Esophagus squamous epithelium (tissue), 5 donors: ENCODE measurements at places on chromosomes 3 and 15. TPM values are rescaled to one million over a fixed set of nuclear protein-coding genes. Genes with fewer than 3 reads are reported as not detected.

DNA sequence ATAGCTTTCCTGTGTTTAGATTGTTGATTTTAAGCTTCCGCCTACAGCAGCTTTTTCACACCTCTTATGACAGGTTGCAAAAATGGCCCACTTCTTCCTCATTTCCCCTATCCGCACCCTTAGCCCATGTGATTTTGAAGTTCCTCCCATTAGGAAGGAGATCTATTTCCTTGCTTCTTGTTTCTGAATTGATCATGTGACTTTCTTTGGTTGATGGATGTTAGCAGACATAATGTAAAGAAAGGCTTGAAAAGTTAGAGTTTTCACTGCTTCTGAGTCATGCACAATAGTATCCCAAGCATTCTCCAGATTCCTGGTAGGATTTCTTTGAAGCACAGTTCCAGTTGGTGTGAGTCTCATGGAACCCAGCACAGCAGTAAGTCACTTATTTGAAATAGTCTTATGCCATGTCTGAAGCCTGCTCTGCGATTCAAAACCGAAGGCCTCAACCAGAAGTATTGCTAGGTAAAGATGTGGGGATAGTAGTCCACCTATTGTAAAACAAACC is 76.6 kb downstream of the EDEM1 start:
- H3K4me3 ChIP-seq, result no peak overlapping the region
- no peak overlapping the region for H3K27ac ChIP-seq
- H3K27me3 ChIP-seq, result no peaks in the 10 kb centered on the region
- no peak for DNase-seq

DNA sequence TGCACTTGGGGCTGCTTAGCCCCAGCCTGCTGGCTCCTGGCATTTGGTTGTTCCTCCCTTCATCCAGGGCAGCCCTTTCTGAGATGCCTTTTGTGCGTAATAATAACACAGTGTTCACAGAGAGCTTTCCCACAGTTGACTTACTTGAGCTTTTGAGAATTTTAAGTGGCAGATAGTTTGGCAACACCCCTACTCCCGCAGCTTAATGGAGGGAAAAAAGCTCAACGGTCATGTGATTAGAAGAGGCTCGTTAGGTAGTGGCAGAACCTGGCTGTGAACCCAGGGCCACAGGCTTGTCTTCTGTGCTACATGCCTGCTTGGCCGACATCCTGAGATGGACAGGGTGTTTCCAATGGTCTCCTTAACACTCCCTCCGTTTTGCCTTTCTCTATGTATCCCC is 4.7 kb downstream of the KBTBD13 start:
- no peak overlapping the region for H3K4me3 ChIP-seq
- peaks cover 12% of the 10 kb centered on the region for H3K4me1 ChIP-seq
- no peak overlapping the region for H3K27ac ChIP-seq

DNA sequence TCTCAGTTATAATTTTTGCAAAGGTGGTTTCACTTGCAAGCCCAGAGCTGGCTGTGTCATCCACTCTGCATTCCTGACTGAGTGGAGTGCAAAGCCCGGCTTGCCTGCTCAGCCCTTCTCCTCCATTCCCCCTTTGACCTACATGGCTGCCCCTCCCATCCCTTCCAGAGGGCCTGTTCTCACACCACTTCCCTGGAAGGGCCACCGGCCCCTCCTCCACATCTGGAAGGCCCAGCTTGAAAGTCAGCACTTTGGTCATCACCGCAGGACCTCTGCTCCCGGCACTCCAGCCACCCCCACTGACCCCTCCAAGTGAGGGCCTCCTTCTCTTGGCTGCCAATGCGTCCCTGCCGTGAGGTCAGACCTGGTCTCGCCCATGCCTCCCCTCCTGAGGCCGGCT is 74.1 kb upstream of the RNF7 start:
- DNase-seq, result no peak
- H3K4me3 ChIP-seq, result no peak overlapping the region
- no peaks in the 10 kb centered on the region for H3K36me3 ChIP-seq
- H3K4me1 ChIP-seq, result peaks cover 6% of the 10 kb centered on the region
- H3K27me3 ChIP-seq, result no peaks in the 10 kb centered on the region

GRCh38 chr3:151227807-151228665 is 25.0 kb upstream of the GPR171 start:
- peak overlapping the region; percentile 25 for H3K4me3 ChIP-seq
- DNase-seq, result no peak
- H3K4me1 ChIP-seq, result peaks cover 14% of the 10 kb centered on the region
- H3K27me3 ChIP-seq, result no peaks in the 10 kb centered on the region
- H3K27ac ChIP-seq, result peak overlapping the region; percentile 48
- H3K36me3 ChIP-seq, result no peaks in the 10 kb centered on the region

- H3K4me3 ChIP-seq, result no peak overlapping the region
- no peaks in the 10 kb centered on the region for H3K36me3 ChIP-seq
- no peaks in the 10 kb centered on the region for H3K4me1 ChIP-seq
- no peaks in the 10 kb centered on the region for H3K27me3 ChIP-seq
Observed at GRCh38 chr3:124657138-124657537, 73.1 kb upstream of the UMPS start.

The SEMA3B gene
- total RNA-seq, result 2.3 TPM

DNA sequence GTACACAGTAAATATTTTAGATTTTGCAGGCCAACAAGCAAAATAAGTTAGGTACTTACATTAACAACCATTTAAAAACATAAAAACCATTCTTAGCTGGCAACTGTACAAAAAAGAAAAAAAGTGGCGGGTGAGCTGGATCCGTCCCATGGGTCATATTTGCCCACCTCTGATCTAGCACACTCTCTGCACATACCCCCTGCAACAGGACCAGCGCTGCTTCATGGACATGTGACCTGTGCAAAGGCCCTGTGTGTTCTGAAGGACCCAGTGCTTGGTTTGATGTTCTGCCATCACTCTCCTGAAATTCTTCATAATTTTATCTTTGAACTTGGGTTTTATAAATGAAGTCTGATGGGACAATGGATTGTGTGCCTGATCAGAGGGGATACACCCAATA is 72.5 kb upstream of the ACAN start:
- H3K27ac ChIP-seq, result no peak overlapping the region
- no peak overlapping the region for H3K4me3 ChIP-seq
- H3K36me3 ChIP-seq, result no peaks in the 10 kb centered on the region
- no peaks in the 10 kb centered on the region for H3K4me1 ChIP-seq

GRCh38 chr3:184746131-184747120 is 34.6 kb upstream of the MAGEF1 start:
- H3K36me3 ChIP-seq, result no peaks in the 10 kb centered on the region
- H3K27ac ChIP-seq, result no peak overlapping the region
- peaks cover 11% of the 10 kb centered on the region for H3K4me1 ChIP-seq

The SKOR1 gene
- 0.09 TPM for total RNA-seq

The ZKSCAN7 gene
- 2.9 TPM for total RNA-seq

The HGD gene
- total RNA-seq, result not detected

GRCh38 chr3:8987645-8988383 is 24.5 kb upstream of the RAD18 start:
- H3K4me3 ChIP-seq, result no peak overlapping the region
- DNase-seq, result no peak
- peaks cover 39% of the 10 kb centered on the region for H3K36me3 ChIP-seq
- H3K27ac ChIP-seq, result no peak overlapping the region
- no peaks in the 10 kb centered on the region for H3K27me3 ChIP-seq

- no peaks in the 10 kb centered on the region for H3K27me3 ChIP-seq
- no peak overlapping the region for H3K27ac ChIP-seq
- H3K4me1 ChIP-seq, result no peaks in the 10 kb centered on the region
- H3K4me3 ChIP-seq, result no peak overlapping the region
- no peak for DNase-seq
- H3K36me3 ChIP-seq, result no peaks in the 10 kb centered on the region
Observed at GRCh38 chr3:134186391-134186790, 64.3 kb downstream of the RYK start.

The GOLGA6A gene
- not detected for total RNA-seq

DNA sequence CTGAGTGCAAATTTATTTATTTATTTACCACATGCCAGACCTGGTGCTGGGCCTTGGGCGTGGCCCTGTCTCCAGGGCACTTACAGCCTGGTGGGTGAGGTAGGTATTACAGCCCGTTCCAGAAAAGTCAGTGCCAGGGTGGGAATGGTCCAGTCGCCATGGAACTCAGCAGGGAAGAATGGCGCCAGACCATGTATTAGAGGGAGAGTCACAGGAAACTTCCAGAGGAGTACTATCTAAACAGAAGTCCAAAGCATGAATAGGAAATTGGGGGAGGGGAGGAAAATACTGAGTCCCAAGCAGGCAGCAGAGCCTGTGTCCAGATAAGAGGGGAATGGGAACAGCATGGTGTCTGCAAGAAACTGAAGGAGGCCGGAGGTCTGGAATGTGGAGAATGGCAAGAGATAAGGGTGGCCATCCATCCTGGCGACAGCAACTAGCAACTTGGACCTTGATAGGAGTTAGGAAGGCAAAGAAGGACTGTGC is 27.0 kb downstream of the SH3BP5 start:
- no peak overlapping the region for H3K4me3 ChIP-seq
- H3K27ac ChIP-seq, result no peak overlapping the region
- H3K4me1 ChIP-seq, result peaks cover 11% of the 10 kb centered on the region
- no peaks in the 10 kb centered on the region for H3K27me3 ChIP-seq

DNA sequence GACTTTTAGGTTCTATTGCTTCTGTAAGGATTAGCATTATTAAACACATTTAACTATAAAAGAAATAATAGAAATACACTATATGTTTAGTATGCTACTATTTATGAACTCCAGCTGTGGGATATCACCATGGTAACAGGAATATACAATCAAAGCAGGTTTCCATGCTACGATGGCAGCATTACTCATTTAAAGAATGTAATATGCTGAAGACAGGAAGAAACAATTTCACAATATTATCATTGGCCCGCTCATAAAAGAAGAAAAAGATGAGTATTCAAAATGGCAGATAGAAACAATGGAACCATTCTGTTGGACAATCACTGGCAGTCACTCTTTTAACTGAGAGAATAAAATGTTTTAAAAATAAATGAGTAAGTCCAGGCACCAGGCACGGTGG is 153.4 kb downstream of the CBLB start:
- no peaks in the 10 kb centered on the region for H3K4me1 ChIP-seq
- H3K4me3 ChIP-seq, result no peak overlapping the region
- no peak for DNase-seq

- H3K27me3 ChIP-seq, result no peaks in the 10 kb centered on the region
- DNase-seq, result no peak
- no peak overlapping the region for H3K4me3 ChIP-seq
- H3K27ac ChIP-seq, result no peak overlapping the region
Observed at GRCh38 chr3:15616053-15616452, 14.5 kb downstream of the BTD start.

DNA sequence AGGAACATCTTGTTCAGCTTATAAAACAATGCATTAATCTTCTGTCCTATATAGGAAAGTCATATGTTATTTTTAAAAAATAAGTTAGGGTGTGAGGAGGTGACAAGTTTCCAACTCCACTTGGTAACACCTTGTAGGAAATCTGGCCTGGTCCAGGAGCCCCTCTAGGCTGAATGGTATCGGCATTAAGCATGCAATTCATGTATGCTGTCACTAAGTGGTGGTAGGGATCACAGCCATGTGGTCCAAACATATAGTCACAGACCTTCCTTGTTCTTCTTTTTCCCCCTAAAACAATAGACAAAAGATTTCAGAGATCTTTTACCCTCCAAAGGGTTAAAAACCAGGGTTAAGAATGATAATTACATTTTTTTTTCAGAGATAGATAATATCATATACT is 4.2 kb upstream of the APBA2 start:
- no peaks in the 10 kb centered on the region for H3K27me3 ChIP-seq
- no peaks in the 10 kb centered on the region for H3K36me3 ChIP-seq
- no peak overlapping the region for H3K27ac ChIP-seq

- H3K36me3 ChIP-seq, result no peaks in the 10 kb centered on the region
- H3K4me3 ChIP-seq, result no peak overlapping the region
- H3K27ac ChIP-seq, result no peak overlapping the region
- H3K27me3 ChIP-seq, result no peaks in the 10 kb centered on the region
Observed at GRCh38 chr3:128606094-128606493, 44.5 kb downstream of the RPN1 start.

- no peaks in the 10 kb centered on the region for H3K4me1 ChIP-seq
- no peak overlapping the region for H3K27ac ChIP-seq
- no peak for DNase-seq
- no peaks in the 10 kb centered on the region for H3K36me3 ChIP-seq
- H3K27me3 ChIP-seq, result peaks cover 100% of the 10 kb centered on the region
- no peak overlapping the region for H3K4me3 ChIP-seq
Observed at GRCh38 chr3:147356909-147357900, 49.1 kb downstream of the ZIC4 start.

- H3K36me3 ChIP-seq, result no peaks in the 10 kb centered on the region
- H3K27me3 ChIP-seq, result peaks cover 6% of the 10 kb centered on the region
- no peak for DNase-seq
- H3K4me3 ChIP-seq, result no peak overlapping the region
- no peaks in the 10 kb centered on the region for H3K4me1 ChIP-seq
Observed at GRCh38 chr3:73298243-73299183, 237.1 kb downstream of the EBLN2 start.

DNA sequence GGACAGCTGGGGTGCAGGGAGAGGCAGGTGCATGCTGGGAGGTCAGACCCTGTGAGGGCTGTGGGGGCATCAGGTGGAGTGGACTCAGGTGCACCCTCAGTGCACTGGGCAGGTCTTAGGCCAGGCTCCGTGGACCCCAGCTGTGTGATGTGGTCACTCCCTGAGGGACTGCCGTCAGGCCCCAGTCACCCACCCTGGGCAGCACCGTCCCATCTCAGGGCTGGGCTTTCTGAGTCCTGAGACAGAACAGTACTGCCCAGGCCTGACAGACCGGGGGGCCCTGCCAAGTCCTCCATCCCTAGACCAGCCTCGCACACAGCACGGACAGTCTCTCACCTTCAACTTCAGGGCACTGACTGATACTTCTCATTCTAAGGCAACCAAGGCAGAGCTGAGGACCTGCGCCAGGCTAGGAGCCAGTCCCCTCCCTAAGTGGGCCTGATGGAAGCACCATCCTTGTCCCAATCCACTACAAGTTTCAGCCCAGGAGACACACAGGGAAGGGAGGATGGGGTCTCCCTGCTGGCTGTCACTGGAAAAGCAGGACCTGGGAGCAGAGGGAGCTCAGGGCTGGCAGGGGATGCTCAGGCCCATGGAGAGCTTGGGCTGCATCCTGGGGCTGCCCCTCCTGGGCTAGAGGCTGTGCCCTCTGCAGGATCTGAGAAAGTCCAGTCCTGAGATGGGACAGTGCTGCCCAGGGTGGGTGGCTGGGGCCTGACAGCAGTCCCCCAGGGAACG is 86.3 kb downstream of the LMLN start:
- no peaks in the 10 kb centered on the region for H3K27me3 ChIP-seq
- H3K4me3 ChIP-seq, result no peak overlapping the region
- no peaks in the 10 kb centered on the region for H3K36me3 ChIP-seq
- H3K4me1 ChIP-seq, result no peaks in the 10 kb centered on the region
- no peak for DNase-seq
